ENCODE measurements at places on chromosomes 3 and 15. TPM values are rescaled to one million over a fixed set of nuclear protein-coding genes. Genes with fewer than 3 reads are reported as not detected.

Gene NTRK3
- 0.09 TPM for total RNA-seq

Gene EFHB
- 0.67 TPM for total RNA-seq

Gene NPAP1
- total RNA-seq = not detected

Gene CPNE9
- total RNA-seq = not detected

Gene TCAIM
- total RNA-seq = 23.1 TPM

Gene VWA5B2
- 0.22 TPM for total RNA-seq

Gene MESP1
- not detected for total RNA-seq

Gene CSPG4
- 5.6 TPM for total RNA-seq

Gene TAGLN3
- not detected for total RNA-seq

Gene CLDN11
- total RNA-seq = 2.2 TPM

Gene CD80
- total RNA-seq = 1.3 TPM

Gene RLBP1
- total RNA-seq = not detected

All from esophagus squamous epithelium (tissue), 5 donors.